SIG-M5 (cell line): ENCODE measurements at places on chromosomes 2 and 18.

GRCh38 chr2:224650815-224651439 is 65.2 kb downstream of the CCDC195 start:
- no peak for DNase-seq

DNA sequence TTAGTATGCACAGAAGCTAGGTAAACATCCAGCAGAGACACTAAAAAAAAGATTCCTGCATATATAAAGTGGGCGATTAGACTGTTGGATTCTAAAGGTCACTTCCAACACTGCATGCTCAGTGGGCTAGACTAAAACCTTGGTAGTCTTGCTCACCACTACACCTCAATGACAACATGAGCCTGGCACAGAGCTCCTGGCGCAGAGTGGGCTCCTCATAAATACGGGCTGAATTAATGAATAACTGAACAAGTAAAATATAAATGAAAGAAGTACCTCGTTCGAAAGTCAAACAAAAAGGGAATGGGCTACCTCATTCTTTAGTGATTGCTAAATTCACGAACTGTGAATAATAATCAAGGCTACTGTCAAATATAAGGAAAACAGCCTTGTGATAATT is 185.3 kb downstream of the STK39 start:
- DNase-seq = no peak

GRCh38 chr2:104859766-104860450 is 6.0 kb downstream of the POU3F3 start:
- no peak for DNase-seq

DNA sequence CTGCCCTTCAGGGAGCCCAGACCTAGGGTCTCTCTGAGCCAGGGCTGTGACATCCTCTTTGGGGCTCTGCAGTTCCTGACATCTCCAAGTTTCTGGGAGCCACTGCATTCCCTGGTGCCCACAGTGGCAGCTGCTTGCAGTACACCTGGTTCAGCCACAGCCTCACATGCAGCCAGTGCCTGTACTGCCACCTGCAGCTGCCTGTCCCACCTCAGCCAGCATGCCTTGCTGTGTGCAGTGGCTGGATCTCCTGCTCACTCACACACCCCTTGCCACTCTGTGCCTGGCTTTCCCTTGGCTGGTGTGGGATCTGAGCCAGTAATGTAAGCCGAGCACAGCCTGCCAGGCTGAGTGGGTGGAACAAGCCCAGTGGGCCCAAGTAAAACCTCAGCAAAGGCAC is 1288.7 kb downstream of the CNTNAP5 start:
- DNase-seq = no peak

DNA sequence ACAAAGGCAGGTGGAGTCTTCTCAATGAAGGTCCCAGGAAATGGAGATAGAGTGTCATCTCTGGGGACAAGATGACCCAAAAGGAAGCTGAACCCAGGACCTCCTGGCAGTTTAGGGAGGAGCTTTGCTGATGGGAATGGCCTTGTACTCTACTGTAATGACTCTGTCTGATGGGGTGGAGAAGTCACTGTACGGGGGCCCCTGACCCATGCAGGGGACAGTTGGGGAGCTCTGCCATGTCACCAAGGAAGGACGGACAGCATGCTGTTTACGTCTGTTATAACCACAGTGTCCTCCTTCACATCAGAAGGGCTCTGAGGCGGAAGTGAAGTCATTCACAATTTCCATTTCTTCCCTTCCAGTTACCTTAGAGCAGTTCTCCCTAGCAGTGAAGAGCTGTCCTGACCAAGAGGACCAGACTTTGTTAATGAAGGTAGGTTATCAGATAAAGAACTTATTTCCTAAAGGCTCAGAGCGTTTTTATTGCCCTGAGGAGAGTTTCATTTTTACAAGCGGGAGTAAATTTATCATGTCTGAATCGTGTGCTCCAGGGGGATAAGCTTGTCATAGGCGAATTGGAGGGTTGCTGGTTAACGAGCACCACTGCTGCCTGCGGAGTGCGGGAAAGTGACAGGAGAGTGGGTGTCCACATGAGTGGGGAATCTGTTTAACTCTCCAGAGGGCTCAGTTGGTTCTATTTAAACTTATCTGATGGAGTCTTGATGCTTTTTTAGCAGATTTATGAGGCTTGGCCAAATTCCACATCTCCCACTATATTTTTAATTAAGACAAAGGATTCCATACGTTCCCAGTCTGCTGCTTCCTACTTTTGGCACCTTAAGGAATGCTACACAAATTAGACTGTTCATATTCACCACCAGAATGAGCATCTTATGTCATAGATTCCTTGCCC is 71.6 kb upstream of the BCL2L11 start:
- no peak for DNase-seq

- DNase-seq = no peak
Measured at GRCh38 chr18:37294951-37295350, 270.6 kb downstream of the CELF4 start.

- no peak for DNase-seq
Measured at GRCh38 chr18:52553441-52553840, 213.4 kb downstream of the DCC start.

GRCh38 chr2:174205562-174205961 is 42.8 kb downstream of the OLA1 start:
- DNase-seq = no peak

DNA sequence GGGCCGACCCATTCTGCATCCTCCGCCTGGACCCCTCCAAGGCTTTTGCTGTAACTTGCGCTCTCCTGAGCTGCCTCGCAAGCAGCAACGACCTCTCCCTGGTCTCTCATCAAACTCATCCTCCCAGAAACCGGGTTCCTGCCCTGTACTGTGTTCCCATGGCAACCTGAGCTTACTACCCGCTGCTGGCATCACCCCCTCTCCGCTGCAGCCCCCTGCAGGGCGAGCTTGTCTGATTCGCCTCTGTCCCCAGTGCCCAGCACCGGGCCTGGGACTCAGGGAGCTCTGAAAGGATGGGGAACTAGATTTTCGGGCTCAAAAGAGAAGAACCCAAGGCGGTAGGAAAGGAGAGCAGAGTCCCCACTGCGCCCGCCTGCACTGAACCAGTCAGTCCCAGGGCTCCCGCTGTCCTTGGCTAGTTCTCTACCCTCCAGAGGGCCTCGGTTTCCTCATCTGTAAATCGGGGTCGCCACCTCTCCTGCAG is 463 bp downstream of the HS1BP3 start:
- DNase-seq = no peak
